CD4-positive, alpha-beta memory T cell (primary cell): ENCODE measurements at places on chromosomes 6 and 20. TPM values are rescaled to one million over a fixed set of nuclear protein-coding genes. Genes with fewer than 3 reads are reported as not detected.
A peak's percentile ranks its signal among the peaks of the same experiment; 100 is the strongest.

COL21A1 gene
- polyA plus RNA-seq = not detected

DNA sequence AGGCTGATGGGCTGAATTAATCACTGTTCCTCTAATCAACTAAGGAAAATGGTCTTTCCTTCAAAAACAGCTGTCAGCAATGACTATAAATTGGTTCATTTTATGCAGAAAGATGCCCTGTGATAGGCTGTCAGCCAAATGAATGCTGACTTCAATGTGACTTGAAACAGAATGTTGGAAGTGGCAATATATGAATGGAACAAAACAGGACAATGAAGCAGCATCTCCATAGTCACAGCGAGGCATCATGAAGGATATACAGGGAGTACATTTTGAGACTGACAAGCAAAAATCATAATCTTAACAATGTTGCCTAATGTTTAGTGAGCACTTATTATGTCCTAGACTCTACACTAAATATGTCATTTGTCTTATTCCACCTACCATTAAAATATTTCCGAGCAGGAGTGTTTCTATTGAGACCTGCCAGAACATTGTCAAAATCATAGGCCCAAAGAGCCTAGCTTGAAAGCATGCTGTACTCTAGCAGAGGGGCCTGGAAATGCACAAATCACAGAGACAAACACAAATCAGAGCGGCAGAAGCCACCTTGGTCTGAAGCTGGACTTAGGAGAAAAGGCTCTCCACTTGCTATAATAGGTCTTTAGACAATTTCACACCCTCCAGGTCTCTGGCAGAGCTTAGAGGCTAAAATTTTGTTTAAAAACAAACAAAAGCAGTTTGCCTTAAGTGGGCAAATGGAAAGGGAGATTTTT lies 63.3 kb downstream of the FAM50B start:
- no peaks in the 10 kb centered on the region for H3K36me3 ChIP-seq
- no peaks in the 10 kb centered on the region for H3K27me3 ChIP-seq
- no peak overlapping the region for H3K4me3 ChIP-seq
- no peak for DNase-seq
- peaks cover 43% of the 10 kb centered on the region for H3K4me1 ChIP-seq

GRCh38 chr20:33853507-33853813 lies 42.3 kb downstream of the CHMP4B start:
- peaks cover 49% of the 10 kb centered on the region for H3K36me3 ChIP-seq
- peaks cover 23% of the 10 kb centered on the region for H3K4me1 ChIP-seq
- H3K4me3 ChIP-seq = no peak overlapping the region
- H3K27ac ChIP-seq = no peak overlapping the region
- DNase-seq = peak; percentile 34

DNA sequence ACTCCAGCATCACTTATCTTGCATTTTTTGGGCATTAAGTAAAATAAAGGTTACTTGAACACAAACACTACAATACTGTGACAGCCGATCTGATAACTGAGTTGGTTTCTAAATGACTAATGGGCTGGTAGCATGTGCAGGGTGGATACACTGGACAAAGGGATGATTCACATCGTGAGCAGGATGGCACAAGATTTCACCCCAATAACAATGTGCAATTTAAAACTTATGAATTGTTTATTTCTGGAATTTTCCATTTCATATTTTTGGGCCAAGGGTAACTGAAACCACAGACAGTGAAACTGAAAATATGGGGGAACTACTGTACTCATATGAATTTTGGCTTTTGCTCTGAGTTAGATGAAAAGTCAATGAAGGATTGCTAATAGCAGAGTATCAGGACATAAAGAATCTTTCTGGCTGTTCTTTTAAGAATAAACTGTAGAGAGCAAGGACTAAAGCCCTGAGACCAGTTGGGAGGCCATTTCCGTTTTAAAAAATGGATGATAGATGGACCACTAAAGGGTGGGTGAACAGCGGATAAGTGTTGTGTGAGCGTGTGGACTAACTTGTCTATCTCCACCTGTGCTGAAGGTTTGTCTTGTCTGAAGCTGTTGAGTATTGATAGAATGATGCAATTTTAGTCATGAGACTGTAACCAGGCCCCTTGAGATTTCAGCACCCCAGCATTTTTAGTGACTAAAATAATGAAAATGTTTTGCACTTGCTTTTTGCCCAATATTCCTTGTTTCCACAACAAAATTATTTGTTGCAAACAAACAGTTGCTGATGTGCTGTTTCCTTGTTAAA lies 8.2 kb downstream of the SPINT3 start:
- H3K36me3 ChIP-seq = no peaks in the 10 kb centered on the region
- H3K4me1 ChIP-seq = no peaks in the 10 kb centered on the region
- no peak overlapping the region for H3K4me3 ChIP-seq
- no peak overlapping the region for H3K27ac ChIP-seq
- no peak for DNase-seq
- H3K27me3 ChIP-seq = no peaks in the 10 kb centered on the region

GRCh38 chr20:50318710-50319109 lies 128.1 kb downstream of the CEBPB start:
- no peak for DNase-seq
- H3K27me3 ChIP-seq = no peaks in the 10 kb centered on the region
- H3K4me1 ChIP-seq = no peaks in the 10 kb centered on the region
- H3K4me3 ChIP-seq = no peak overlapping the region
- H3K27ac ChIP-seq = no peak overlapping the region

ME1 gene
- polyA plus RNA-seq = 0.14 TPM

CGA gene
- polyA plus RNA-seq = not detected

DNA sequence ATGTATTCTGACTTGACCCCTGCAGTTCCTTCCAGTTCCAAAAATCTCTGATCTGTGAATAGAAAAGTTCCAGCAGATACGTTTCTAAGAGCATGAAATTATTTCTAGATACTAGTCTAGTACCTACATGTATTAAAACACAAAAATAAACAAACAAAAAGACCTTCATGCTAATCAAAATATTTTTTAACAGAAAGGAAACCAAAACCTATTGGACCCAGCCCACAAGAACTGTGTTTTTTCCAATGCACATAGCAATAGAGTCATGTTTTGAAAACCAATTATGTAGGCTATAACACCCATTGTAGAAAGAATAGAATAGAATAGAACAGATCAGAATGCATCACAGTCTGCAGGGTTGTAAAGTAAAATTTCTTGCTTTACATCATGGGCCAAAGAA lies 158.6 kb upstream of the TNFAIP3 start:
- H3K27ac ChIP-seq = peak overlapping the region; percentile 77
- no peaks in the 10 kb centered on the region for H3K36me3 ChIP-seq
- peak; percentile 63 for DNase-seq

- H3K36me3 ChIP-seq = no peaks in the 10 kb centered on the region
- peaks cover 20% of the 10 kb centered on the region for H3K4me1 ChIP-seq
- no peak for DNase-seq
- H3K27me3 ChIP-seq = no peaks in the 10 kb centered on the region
- H3K27ac ChIP-seq = no peak overlapping the region
These were observed 58.9 kb upstream of the TNFAIP3 start for GRCh38 chr6:137808191-137808590.

BTN1A1 gene
- 0.08 TPM for polyA plus RNA-seq

- no peaks in the 10 kb centered on the region for H3K36me3 ChIP-seq
- no peaks in the 10 kb centered on the region for H3K4me1 ChIP-seq
- H3K27me3 ChIP-seq = no peaks in the 10 kb centered on the region
These were observed 25.2 kb downstream of the KLHL31 start for GRCh38 chr6:53640361-53640760.

RAET1G gene
- polyA plus RNA-seq = not detected

GRCh38 chr6:149646599-149646998 lies 1.9 kb downstream of the KATNA1 start:
- no peaks in the 10 kb centered on the region for H3K36me3 ChIP-seq
- peaks cover 35% of the 10 kb centered on the region for H3K4me1 ChIP-seq
- DNase-seq = no peak
- H3K4me3 ChIP-seq = no peak overlapping the region
- H3K27ac ChIP-seq = no peak overlapping the region
- no peaks in the 10 kb centered on the region for H3K27me3 ChIP-seq

DNA sequence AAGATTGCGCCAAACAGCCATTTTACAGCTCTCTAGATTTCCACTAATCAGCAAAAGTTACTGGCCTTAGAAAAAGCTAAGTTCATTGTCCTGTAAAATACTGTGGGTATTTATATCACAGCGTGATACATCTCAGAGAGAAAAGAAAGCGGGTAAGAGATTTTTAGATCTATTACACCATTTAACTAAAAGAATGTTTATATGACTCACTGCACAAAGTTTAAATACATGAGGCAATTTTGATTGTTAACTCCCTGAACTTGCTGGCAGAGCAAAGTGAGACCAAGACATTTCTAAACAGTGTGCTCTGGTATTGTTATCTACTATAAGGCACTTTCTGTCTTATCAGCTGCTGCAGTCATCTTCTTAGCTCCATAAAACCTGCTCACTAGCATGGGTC lies 314.3 kb downstream of the EPHA7 start:
- DNase-seq = no peak
- no peak overlapping the region for H3K4me3 ChIP-seq
- H3K27ac ChIP-seq = no peak overlapping the region
- no peaks in the 10 kb centered on the region for H3K36me3 ChIP-seq
- H3K27me3 ChIP-seq = no peaks in the 10 kb centered on the region
- H3K4me1 ChIP-seq = no peaks in the 10 kb centered on the region

- H3K27ac ChIP-seq = no peak overlapping the region
- no peak for DNase-seq
- H3K4me1 ChIP-seq = no peaks in the 10 kb centered on the region
These were observed 404.1 kb upstream of the ID4 start for GRCh38 chr6:19432966-19433498.
